Vagina (tissue), 2 donors: ENCODE measurements at places on chromosomes 2 and 18.

DNA sequence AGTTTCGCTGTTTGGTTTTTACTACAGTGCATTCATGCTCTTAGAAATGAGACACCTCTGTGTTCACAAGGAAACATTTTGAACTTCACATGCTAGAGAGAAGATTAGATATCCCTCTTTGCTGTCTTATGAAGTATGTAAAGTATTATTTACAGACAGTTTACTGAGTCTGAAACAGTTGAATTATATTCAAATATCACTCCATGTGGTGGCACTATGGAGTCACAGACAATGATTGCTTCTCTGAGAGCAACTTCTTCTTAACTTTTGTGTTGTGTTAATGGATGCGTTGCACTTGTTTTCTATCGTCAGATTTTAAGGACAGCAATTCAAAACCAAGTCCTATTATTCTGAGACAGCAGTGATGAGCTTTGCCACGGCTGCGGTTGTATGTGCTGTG lies 823.6 kb downstream of the GALR1 start:
- H3K4me3 ChIP-seq, result no peak overlapping the region
- H3K4me1 ChIP-seq, result peaks cover 10% of the 10 kb centered on the region
- H3K27ac ChIP-seq, result no peak overlapping the region

- H3K36me3 ChIP-seq, result no peaks in the 10 kb centered on the region
- H3K4me1 ChIP-seq, result no peaks in the 10 kb centered on the region
- H3K4me3 ChIP-seq, result no peak overlapping the region
- DNase-seq, result no peak
- H3K27ac ChIP-seq, result no peak overlapping the region
Observed at GRCh38 chr2:186256540-186256939, 229.5 kb upstream of the ZC3H15 start.

- no peak overlapping the region for H3K4me3 ChIP-seq
- no peaks in the 10 kb centered on the region for H3K27me3 ChIP-seq
- H3K27ac ChIP-seq, result peak overlapping the region; percentile 34
- DNase-seq, result no peak
Observed at GRCh38 chr2:33168922-33169321, 222.2 kb downstream of the LTBP1 start.

DNA sequence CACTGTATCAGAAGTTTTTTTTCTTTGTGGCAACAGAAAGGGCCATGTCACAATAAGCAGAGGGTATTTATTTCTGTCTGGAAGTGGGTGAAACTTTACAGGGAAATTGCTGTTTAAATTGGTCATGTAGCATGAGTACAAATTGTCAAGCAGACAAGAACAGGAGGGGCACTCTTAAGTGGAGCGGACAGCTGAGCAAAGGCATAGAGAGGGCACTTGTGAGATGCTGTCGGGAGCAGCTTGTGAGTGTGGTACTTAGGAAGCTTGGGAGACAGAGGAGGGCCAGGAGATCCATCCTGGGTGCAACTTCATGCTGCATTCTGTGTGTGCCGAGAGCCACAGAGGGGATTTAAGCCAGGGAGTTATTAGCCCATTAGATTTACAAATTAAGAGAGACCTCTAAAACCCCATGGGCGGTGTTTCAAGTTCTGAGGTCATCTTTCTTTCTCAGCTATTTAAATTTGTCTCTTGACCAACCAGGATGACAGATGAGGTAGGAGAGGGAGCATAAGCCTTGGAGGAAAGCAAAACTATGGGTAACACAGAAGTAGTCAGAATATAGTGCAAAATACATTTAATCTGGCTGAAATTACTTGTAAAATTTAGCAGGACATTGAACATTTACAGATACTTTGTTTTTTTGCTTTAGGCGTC lies 30.4 kb downstream of the INPP4A start:
- H3K27me3 ChIP-seq, result no peaks in the 10 kb centered on the region
- no peak for DNase-seq
- no peak overlapping the region for H3K4me3 ChIP-seq
- H3K36me3 ChIP-seq, result no peaks in the 10 kb centered on the region
- H3K27ac ChIP-seq, result no peak overlapping the region

DNA sequence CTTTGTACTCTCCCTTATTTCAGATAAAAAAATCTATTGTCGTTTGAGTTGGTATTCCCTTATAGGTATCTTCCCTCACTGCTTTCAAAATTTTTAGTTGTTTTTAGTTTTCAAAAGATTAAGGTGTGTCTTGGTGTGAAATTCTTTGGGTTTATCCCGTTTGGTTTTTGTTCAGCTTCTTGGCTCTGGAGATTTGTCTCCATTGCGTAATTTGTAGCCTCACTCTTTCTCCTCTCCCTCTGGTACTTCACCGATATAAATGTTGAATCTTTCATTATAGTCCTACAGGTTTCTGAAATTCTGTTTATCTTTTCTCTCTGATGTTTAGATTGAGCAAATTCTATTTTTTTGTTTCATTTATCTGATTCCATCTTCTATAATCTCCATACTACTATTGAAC lies 113.8 kb upstream of the HS6ST1 start:
- no peak overlapping the region for H3K27ac ChIP-seq
- no peaks in the 10 kb centered on the region for H3K27me3 ChIP-seq
- no peaks in the 10 kb centered on the region for H3K36me3 ChIP-seq
- H3K4me3 ChIP-seq, result no peak overlapping the region
- H3K4me1 ChIP-seq, result no peaks in the 10 kb centered on the region

DNA sequence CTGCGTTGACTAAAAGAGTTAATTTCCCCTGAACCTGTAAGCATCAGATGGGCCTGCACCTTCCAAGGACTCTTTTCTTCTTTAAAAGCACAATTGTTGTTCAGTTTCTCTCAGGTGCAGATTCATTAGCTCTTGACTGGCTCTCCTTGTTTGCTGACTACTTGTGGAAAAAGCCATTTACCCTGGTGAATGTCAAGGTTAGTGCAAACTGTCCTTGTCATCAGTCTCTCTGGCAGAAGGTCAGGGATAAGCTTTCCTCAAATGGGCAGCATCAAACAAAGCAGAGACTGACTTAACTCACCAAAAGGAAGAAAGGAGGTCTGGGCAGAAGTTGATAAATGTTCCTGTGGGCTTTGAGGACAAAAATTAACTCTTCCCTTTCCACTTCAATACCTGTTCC lies 922.7 kb downstream of the BCL11A start:
- no peaks in the 10 kb centered on the region for H3K36me3 ChIP-seq
- no peaks in the 10 kb centered on the region for H3K27me3 ChIP-seq
- DNase-seq, result no peak
- H3K4me1 ChIP-seq, result no peaks in the 10 kb centered on the region
- H3K27ac ChIP-seq, result no peak overlapping the region
- H3K4me3 ChIP-seq, result no peak overlapping the region

DNA sequence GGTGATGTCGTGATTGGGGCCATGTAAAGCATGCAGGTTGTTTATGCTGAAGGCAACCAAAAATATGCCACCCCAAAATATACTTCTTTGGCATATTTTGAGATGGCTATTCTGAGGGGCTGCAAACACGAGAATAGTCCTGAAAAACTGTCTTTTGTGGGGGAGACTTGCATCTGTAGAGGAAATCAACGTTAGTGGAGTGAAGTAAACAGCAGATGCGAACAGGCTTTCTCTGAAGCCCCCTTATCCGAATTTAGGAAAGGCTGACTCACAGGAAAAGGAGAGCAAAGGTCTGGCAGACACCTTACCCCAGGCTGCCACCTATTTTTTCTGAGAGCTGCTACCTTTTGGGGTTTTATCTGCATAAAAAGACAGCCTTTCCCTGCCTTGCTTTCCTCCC lies 44.6 kb upstream of the MSH6 start:
- no peaks in the 10 kb centered on the region for H3K36me3 ChIP-seq
- no peak for DNase-seq
- H3K27ac ChIP-seq, result no peak overlapping the region
- no peaks in the 10 kb centered on the region for H3K4me1 ChIP-seq

DNA sequence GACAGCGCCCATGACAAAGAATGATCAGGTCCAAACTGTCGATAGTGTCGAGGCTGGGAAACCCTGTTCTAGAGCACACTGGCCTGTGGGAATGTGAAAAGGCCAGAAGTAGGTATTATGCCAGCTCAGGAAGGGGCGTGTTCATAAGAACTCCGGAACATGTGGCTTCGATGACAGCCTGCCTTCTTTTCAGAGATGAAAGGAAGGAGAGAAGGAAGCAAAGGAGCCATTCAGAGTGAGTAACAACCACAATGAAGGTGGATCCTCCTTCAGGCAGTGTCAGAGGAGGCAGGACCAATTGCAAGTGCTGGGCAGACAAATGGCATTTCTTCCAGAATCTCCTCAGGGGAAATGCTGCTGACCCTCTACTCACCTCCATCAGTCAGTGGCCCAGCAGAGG lies 58.5 kb downstream of the NCKAP5 start:
- DNase-seq, result no peak
- H3K36me3 ChIP-seq, result no peaks in the 10 kb centered on the region
- no peak overlapping the region for H3K4me3 ChIP-seq
- H3K27ac ChIP-seq, result no peak overlapping the region

DNA sequence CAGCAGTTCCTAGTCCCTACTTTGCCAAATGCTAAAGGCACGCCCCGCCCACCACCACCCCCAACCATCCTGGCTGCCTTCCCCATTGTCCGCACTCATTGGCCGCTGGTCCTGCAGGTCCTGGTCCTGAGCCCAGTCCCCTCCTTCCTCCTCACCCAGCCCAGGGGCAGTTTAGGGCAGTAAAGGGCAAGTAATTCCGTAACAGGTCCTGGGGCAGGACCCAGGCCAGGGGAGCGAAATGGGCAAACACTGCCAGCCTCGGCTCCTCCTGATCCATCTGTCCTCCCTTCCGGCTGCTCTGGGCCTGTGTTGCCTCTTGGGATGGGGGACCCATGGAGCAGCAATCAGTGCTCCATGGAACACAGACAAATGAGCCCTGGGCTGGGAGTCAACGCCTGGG lies 6.1 kb downstream of the ADCY3 start:
- H3K27ac ChIP-seq, result peak overlapping the region; percentile 10
- H3K4me1 ChIP-seq, result peaks cover 62% of the 10 kb centered on the region
- H3K36me3 ChIP-seq, result no peaks in the 10 kb centered on the region
- DNase-seq, result no peak
- no peaks in the 10 kb centered on the region for H3K27me3 ChIP-seq
- no peak overlapping the region for H3K4me3 ChIP-seq

DNA sequence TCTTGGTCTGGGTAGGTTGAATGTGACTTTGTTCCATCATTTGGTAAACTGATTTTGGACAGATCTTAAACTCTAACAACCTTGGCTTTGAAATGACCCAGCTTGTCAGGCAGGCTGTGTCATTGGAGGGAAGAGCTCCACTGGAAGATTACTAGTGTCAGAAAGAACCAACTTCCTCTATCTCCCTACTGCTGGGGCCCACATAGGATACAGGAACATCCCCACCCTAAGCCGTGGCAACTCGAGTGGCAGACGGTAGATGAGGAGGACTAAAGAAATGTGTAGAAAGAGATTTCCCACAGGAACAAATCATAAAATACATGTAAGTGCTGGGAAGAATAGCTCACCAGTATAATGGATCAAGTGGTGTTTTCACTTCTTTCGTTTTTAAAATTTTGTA lies 4.3 kb upstream of the G6PC2 start:
- no peak overlapping the region for H3K27ac ChIP-seq
- H3K36me3 ChIP-seq, result no peaks in the 10 kb centered on the region
- DNase-seq, result no peak
- H3K4me1 ChIP-seq, result no peaks in the 10 kb centered on the region
- H3K27me3 ChIP-seq, result no peaks in the 10 kb centered on the region

GRCh38 chr2:126383800-126384199 lies 272.2 kb upstream of the GYPC start:
- H3K27me3 ChIP-seq, result no peaks in the 10 kb centered on the region
- H3K36me3 ChIP-seq, result no peaks in the 10 kb centered on the region
- H3K27ac ChIP-seq, result no peak overlapping the region
- H3K4me3 ChIP-seq, result no peak overlapping the region
- no peaks in the 10 kb centered on the region for H3K4me1 ChIP-seq

- H3K27me3 ChIP-seq, result no peaks in the 10 kb centered on the region
- H3K27ac ChIP-seq, result peak within 1 kb of the TSS; percentile 98
- DNase-seq, result no peak
Observed at GRCh38 chr2:66434679-66435548, at the start of gene MEIS1. MEIS1 (plus strand) TSS chr2:66435125; CDS start chr2:66435857, 732 bp downstream.

GRCh38 chr2:112887964-112888749 lies 22.8 kb upstream of the IL37 start:
- no peak overlapping the region for H3K4me3 ChIP-seq
- H3K27ac ChIP-seq, result no peak overlapping the region
- no peaks in the 10 kb centered on the region for H3K36me3 ChIP-seq

- H3K4me3 ChIP-seq, result no peak overlapping the region
- no peaks in the 10 kb centered on the region for H3K4me1 ChIP-seq
- no peaks in the 10 kb centered on the region for H3K27me3 ChIP-seq
- H3K27ac ChIP-seq, result no peak overlapping the region
Observed at GRCh38 chr2:157644776-157645175, 16.1 kb upstream of the ACVR1C start.

GRCh38 chr2:135473567-135473966 lies 57.5 kb downstream of the ZRANB3 start:
- H3K4me1 ChIP-seq, result no peaks in the 10 kb centered on the region
- no peak overlapping the region for H3K4me3 ChIP-seq
- H3K27ac ChIP-seq, result no peak overlapping the region
- H3K36me3 ChIP-seq, result no peaks in the 10 kb centered on the region

- DNase-seq, result no peak
- H3K27ac ChIP-seq, result no peak overlapping the region
- no peak overlapping the region for H3K4me3 ChIP-seq
- H3K27me3 ChIP-seq, result no peaks in the 10 kb centered on the region
- peaks cover 9% of the 10 kb centered on the region for H3K36me3 ChIP-seq
- H3K4me1 ChIP-seq, result no peaks in the 10 kb centered on the region
Observed at GRCh38 chr2:191328150-191328809, 83.1 kb downstream of the MYO1B start.

- no peak overlapping the region for H3K4me3 ChIP-seq
- no peaks in the 10 kb centered on the region for H3K27me3 ChIP-seq
- H3K4me1 ChIP-seq, result no peaks in the 10 kb centered on the region
- DNase-seq, result no peak
- H3K27ac ChIP-seq, result no peak overlapping the region
Observed at GRCh38 chr18:72086421-72086820, 457.7 kb downstream of the CBLN2 start.

DNA sequence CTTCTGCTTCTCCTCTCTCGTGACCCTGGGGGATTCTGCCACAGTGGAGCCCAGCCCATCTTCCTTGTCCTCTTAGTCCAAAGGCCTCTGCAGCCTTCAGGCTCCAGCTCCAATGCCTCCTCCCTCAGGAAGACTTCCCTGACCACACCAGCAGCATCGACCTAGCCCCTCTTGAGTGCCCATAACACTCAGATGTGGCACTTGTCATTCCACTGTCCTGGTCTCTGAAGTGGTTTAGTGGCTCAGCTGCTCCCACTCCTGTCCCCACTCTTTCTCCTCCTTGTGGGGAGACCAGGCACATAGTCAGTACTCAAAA lies 97.5 kb downstream of the STPG4 start:
- H3K27ac ChIP-seq, result peak overlapping the region; percentile 90
- H3K36me3 ChIP-seq, result no peaks in the 10 kb centered on the region
- no peaks in the 10 kb centered on the region for H3K27me3 ChIP-seq
- no peak overlapping the region for H3K4me3 ChIP-seq

DNA sequence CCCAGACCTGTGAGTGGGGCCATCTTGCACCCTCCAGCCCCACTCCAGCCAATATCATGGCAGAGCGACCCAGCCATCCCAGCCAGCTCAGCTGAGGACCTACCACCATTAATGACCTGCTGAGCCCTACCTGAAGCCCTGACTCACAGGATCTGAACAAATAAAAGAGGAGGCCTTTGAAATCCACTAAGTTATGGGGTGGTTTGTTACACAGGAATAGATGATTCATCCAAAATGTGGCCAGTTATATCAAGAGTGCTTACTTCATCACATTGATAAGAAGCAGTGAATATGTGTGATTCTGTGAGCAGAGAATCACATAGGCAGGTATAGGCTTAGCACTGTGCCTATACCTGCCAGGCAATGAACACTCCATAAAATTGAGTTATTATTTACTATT lies 34.7 kb upstream of the FAM124B start:
- H3K27me3 ChIP-seq, result no peaks in the 10 kb centered on the region
- H3K4me3 ChIP-seq, result no peak overlapping the region
- no peak for DNase-seq
- H3K4me1 ChIP-seq, result no peaks in the 10 kb centered on the region
- H3K36me3 ChIP-seq, result no peaks in the 10 kb centered on the region
